ENCODE measurements at places on chromosomes 4 and X.

DNA sequence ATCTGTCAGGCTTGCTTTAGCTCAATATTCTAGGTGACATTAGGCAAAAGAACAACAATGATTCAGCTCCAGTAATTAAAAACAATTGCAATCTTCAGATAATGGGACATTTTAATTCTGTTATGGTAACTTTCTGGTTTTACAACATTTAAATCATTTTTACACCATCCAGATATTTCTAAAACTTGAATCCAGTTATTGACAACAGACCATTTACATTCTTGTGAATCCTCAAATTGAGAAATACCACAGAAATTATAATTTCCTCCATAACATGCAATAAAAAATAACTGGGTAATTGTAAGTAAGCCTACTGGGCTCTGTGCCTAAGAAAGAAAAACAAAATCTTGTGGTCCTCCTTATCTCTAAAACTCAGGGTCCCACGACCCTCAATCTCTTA is 195.0 kb upstream of the S100G start:
- no peak for DNase-seq

- no peak for DNase-seq
Observed at GRCh38 chr4:184792950-184793555, 32.7 kb downstream of the ACSL1 start.

DNA sequence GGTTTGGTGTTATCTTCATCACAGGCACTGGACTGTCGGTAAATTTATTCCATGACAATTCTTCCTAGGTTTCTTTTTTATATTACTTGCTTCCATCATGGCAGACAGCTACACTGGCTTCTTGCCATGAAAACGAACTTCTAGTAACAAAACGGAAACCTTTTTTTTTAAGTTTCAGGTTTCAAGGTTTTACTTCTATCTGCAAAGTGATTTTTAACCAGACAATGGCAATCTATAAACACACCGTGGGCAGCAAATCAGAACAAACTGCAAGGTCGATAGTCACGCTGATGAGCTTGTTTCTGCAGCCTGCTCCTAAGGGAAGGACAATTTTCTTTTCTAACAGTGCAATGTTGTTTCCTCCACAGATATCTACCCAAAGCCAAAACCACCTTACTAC is 29.9 kb downstream of the XG start:
- no peak for DNase-seq

DNA sequence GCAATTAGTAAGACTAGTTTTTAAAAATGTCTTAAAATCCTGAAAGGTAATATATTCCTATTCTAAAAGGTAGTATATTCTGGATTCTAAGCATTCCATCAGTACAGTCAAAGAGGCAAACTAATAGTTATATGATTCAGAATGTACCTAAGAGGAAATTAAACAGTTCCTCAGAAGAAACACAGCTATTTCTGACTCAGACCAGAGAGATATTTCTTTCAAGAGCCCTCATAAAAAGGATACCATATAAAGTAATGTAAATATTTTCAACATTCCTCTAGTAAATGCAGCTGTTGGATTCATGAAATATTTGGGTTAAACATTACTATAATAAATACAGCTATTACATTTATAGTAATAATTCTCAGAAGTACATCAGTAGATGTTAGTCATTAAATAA is 358.3 kb downstream of the MAGEB5 start:
- no peak for DNase-seq

- no peak for DNase-seq
Observed at GRCh38 chr4:134677209-134677814, 475.7 kb upstream of the PABPC4L start.

DNA sequence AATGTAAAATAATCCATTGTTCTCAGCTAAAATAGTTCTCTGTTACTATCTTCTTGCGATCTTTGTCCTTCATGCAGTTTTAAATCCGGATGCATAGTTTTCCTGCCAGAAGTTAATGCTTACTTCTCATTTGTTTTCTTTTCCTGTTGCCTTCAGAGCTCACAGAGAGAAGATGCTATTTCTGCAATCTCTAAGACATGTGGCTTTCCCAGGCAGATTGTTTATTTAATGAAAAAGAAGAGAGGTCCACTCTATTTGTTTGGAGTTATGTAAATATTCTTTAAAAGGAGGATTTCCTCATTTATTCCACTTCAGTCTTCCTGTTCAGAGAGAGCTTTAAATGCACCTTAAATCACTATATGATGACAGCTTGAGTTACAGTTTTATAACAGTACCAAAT is 39.3 kb upstream of the HPGD start:
- no peak for DNase-seq

GRCh38 chrX:123202523-123202922 is 18.4 kb downstream of the GRIA3 start:
- no peak for DNase-seq

DNA sequence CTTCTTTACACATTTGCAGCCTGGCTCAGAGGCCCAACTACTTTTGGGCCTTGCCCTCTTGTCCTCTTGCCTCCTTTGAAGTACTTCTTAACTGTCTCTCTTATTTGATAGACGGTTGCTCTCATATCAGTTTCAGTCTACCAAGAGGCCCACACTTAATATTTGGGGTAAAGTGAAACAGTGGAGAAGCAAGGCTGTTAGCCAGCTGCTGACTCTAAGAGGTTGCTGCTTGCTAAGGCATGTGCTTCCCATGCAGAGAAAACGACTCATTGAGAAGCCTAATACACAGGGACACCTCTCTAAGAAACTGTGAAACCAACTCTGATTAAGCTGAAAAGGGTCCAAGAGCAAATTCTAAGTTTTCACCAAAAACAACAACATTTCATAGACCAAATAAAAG is 94.6 kb downstream of the PPP3CA start:
- DNase-seq: no peak

GRCh38 chr4:107906458-107907100 is 24.8 kb upstream of the CYP2U1 start:
- DNase-seq: no peak

DNA sequence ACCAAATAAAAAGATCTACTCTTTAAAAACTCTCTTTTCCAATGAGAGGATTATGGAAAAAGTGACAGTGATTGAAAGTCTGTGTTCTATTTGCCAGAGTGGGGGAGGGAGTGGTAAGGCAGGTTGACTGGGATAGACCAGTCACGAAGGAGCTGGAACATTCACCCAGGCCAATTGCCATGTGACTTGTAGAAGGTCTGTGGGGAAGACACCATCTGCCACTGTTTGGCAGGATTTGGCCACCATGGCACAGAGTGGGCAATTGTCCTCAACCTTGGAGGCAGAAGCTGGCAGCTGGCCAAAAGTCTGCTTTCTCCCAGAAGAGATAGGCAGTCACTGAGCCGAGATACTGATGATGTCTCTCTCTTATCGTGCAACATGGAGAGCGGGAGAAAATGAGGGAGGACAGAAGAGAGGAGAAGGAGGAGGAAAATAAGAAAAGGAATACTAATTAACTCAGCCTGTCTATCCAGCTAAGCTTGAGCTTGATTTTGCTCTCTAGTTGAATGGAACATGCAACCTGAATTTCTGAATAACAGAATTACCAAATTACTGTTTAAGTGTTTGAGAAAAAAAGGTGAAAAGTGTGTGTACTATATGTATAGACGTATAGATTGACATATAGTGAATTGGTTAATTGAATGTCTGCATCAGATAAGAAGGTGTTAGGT is 267.1 kb downstream of the ARHGAP24 start:
- no peak for DNase-seq

DNA sequence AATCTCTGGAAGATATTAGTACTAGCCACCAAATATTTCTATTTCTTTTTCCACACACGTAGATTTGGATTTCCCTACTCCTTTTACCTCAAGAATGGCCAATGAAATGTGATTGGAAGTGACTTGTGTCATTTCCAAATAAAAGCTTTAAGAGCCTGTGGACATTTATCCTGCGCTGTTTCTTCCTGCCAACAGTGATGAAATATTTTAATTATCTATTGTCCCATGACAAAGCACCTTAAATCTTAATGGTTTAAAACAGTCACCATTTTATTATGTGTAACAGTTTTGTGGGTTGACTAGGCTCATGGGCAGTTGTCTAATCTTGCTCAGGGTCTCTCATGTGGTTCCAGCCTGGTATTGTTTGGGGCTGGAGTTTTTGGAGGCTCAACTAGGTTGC is 3.5 kb upstream of the PGRMC2 start:
- DNase-seq: no peak

- no peak for DNase-seq
Observed at GRCh38 chrX:63613531-63614028, 171.4 kb downstream of the ARHGEF9 start.

DNA sequence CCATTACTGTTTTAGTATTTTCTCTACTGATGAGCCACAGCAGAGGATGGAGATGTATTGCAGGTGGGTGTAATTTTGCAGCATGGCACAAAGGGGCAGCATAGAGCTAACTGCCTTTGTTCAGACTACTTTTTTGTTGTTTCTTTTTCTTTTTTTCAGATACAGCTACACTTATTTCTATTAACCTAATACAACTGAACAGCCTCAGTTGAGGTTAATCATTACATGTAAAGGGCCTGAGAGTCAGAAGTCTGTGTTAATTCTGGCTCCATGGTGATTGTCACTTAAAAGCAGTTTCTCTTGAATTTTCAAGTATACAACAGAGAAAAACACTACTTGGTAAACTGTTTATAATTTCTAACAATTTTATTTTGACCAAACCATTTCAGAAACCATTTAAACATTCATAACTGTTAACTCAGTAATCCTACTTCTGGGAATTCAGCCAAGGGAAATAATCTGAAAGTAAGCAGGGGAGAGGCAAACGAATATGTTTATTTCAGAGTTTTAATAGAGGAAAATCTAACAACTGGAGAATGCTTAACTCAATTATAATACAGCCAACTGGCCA is 13.9 kb upstream of the PPEF2 start:
- no peak for DNase-seq

- DNase-seq: no peak
Observed at GRCh38 chr4:40531636-40532023, 98.0 kb downstream of the RBM47 start.

DNA sequence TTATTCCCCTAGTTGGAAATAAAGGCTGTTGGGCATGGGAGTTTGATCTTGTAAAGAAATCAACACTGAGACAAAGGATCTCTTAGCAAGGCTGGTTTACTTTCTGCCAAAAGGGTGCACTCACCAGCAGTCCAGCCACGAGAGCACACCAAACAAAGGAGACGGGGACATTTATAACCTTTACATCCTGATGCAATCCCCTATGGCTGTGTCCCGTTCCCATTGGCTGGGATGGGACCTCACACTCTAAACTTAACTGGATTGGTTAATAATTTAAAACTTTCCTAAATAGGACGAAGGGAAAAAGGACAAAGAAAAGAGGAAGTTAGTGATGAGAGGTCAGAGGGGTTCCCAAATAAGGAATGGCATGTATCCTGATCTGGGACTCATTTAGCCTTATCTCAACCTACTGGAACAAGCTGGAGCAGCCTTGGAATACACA is 17.9 kb downstream of the METAP1 start:
- no peak for DNase-seq

GRCh38 chrX:151985955-151986354 is 11.5 kb upstream of the GABRE start:
- DNase-seq: no peak

DNA sequence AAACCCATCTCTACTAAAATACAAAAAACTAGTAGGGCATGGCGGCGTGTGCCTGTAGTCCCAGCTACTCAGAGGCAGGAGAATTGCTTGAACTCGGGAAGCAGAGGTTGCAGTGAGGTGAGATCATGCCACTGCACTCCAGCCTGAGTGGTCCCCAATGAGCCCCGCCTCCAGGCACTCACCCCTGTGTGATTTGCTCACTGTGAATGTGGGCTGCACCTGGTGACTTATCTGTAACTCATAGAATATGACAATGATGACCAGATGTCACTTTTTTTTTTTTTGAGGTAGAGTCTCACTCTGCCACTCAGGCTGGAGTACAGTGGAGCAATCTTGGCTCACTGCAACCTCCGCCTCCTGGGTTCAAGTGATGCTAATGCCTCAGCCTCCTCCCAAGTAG is 49.0 kb upstream of the HOPX start:
- no peak for DNase-seq

GRCh38 chr4:7429069-7429416 is 5.7 kb downstream of the PSAPL1 start:
- DNase-seq: no peak

- DNase-seq: no peak
Observed at GRCh38 chr4:37524267-37524666, 161.9 kb downstream of the RELL1 start.

DNA sequence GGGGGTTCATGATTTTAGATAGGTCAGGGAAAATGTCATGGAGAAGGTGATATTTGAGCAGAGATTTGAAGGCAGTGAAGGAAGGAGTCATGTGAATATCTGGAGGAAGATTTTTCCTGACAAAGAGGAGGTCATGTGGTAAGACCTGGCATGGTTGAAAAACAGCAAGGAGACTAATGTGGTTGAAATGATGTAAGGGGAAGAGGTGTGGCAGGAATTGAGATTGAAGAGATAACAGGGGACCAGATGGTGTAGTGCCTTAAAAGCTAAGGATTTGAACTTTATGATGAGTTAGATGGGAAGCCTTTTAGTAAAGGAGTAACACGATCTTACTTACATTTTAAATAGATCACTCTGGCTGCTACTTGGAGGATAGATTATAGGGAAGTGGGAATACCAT is 210.9 kb downstream of the RTL9 start:
- DNase-seq: no peak

GRCh38 chrX:17968367-17968766 is 107.3 kb upstream of the RAI2 start:
- no peak for DNase-seq

DNA sequence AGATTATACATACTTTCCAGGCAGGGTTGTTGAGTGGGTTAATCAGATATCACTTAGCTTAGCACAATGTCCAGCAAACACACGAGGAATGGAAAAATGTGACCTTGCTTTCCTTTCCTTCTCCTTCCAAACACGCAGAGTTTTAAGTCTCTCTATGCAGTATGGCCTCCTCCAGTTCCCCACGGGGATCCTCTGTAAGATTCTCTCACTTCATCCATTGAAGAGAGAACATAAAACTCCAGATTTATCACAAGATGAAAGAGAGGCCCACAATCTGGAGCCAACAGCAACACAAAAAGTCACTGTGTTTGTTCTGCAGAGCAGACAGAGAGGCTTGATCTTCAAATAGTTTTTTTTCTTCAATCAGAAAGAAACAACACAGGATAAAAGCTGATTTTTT is 336.8 kb upstream of the CLNK start:
- no peak for DNase-seq

DNA sequence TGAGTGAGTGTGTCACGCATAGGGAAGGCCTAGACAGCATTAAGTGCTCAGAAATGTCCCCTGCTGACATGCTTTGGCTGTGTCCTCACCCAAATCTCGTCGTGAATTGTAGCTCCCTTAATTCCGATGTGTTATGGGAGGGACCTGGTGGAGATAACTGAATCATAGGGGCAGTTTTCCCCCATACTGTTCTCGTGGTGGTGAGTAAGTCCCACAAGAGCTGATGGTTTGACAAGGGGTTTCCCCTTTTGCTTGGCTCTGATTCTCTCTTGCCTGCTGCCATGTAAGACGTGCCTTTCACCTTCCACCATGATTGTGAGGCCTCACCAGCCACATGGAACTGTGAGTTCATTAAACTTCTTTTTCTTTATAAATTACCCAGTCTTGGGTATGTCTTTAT is 78.0 kb downstream of the NSUN7 start:
- DNase-seq: no peak

- DNase-seq: no peak
Observed at GRCh38 chr4:79266136-79266535, 59.7 kb downstream of the NAA11 start.

GRCh38 chrX:11890836-11891514 is 132.9 kb downstream of the MSL3 start:
- DNase-seq: no peak
